ENCODE measurements at places on chromosomes 1 and 21.
A peak's percentile ranks its signal among the peaks of the same experiment; 100 is the strongest.

- peak; percentile 24 for DNase-seq
Measured at GRCh38 chr1:8510041-8510823, 192.3 kb downstream of the SLC45A1 start.

DNA sequence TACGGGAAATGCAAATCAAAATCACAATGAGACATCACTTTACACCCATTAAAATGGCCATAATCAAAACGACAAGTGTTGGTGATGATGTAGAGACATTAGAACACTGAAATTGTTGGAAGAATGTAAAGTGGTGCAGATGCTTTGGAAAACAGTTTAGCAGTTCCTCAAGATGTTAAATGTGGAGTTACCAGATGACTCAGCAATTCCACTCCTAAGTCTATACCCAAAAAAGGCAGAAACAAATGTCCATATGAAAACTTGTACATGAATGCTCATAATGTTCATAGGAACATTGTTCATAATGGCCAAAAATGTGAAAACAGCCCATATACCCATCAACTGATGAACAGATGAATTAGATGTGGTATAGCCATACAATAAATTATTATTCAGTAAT lies 267.4 kb downstream of the KCNH1 start:
- no peak for DNase-seq

DNA sequence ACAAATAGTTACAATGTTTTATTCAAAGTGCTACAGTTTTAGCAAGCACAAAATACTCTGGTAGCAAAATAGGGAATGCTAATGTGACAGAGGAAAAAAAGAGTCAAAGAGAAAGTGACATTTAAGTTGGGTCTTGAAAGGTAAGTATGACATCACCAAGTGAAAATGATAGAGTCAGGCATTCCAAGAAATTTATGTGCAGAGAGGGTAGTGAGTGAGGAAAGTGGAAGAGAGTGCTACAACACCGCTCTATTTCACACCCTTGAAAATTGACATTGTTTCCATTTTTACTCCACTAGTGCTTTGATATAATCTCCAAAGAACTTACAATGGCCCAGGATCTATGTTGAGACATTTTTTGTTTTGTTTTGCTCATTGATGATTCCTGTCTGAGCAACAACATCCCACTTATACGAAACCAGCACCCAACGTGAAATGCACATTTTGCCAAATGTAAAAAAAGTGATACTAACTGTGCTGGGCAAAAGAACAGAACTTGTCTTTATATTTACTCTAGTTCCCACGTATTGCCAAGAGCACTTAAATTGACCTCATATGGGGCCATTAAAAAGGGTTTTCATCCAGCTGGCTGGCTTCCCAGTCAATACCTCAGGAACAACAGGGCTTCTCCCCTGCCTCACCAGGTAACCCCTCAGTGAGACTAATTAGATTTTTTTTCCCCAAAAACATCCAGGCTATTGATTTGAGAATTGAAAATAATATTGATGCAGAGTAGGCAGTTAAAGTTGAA lies 206.3 kb upstream of the NR5A2 start:
- DNase-seq: no peak

DNA sequence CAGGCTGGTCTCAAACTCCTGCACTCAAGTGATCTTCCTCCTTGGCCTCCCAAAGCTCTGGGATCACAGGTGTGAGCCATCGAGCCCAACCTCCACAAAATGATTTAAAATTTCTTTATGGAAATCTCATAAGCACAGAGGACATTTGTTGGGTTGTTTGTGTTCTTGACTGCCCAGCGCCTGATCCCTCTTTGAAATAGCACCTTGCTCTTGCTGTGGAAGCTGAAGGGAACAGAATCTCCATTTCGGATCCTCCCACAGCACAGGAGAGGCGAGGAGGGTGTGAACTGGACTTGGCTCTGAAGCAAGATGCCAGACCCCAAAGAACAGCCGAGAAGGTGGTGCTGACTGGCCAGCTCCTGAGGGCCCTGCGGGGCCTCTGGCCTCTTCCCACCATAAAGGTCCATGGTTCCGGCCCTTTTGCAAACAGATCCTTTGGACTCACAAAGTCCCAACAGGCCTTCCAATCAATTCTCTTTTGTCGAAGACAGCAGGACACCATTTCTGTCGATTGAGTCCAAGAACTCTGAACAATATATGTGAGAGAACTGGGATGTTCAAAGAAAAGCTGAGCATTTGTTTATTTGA lies 45.6 kb upstream of the COA6 start:
- no peak for DNase-seq

- no peak for DNase-seq
Measured at GRCh38 chr1:162972773-162973172, 96.4 kb upstream of the RGS4 start.

- no peak for DNase-seq
Measured at GRCh38 chr1:196152975-196153374, 455.3 kb downstream of the KCNT2 start.

GRCh38 chr1:12488666-12489354 lies 129.2 kb downstream of the DHRS3 start:
- DNase-seq: no peak

GRCh38 chr1:89483757-89484077 lies 40.9 kb upstream of the LRRC8B start:
- no peak for DNase-seq

DNA sequence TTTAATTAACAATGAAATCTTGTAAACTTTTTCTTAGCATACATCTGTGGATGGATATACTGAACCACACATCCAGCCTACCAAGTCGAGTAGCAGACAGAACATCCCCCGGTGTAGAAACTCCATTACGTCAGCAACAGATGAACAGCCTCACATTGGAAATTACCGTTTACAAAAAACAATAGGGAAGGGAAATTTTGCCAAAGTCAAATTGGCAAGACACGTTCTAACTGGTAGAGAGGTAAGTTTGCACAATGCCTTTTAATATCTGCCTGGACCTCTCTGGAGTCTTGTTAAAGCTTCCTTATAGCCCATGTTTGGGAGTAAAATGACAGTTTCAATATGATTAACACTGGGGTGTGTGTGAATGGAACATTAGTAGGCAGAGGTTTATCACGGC lies 51.4 kb downstream of the MARK1 start:
- no peak for DNase-seq

DNA sequence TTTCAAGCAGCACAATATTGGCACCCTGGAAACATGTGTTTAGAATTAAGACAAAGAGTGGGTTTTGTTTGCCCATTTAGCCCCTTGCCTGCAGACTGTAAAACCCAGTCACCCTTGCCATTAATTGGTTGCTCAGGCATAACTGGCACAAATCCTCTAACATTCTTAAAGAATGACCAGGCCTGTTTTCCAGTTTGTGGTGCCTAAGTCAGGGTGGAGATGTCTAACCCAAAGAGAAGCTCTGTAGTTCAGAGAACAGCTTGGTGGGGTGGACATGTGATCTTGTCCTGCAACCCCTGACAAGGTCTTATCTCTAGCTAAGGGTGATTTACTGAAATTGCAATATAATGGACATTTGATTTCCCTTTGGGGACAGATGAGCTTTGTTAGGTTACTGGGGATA lies 8.8 kb upstream of the ANGPTL7 start:
- no peak for DNase-seq

GRCh38 chr1:247358920-247359319 lies 27.3 kb upstream of the ZNF496 start:
- no peak for DNase-seq

- DNase-seq: no peak
Measured at GRCh38 chr1:171966426-171967220, 125.3 kb downstream of the DNM3 start.

- no peak for DNase-seq
Measured at GRCh38 chr1:223038288-223039006, 104.6 kb downstream of the TLR5 start.

DNA sequence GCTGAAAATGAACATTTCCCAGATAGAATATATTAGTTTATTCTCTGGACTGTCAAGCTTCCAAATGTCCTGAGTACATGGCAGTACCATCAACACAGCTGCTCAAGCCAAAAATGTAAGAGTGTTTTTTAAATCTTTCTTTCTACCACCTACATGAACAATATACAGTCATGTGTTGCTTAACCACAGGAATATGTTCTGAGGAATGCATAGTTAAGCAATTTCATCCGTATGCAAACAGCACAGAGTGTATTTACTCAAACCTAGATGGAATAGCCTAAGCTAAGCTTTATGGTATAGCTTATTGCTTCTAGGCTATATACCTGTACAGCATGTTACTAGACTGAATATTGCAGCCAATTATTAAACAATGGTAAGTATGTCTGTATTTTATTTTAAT lies 561.9 kb upstream of the ADGRL4 start:
- DNase-seq: no peak

- no peak for DNase-seq
Measured at GRCh38 chr1:184492536-184492935, 105.7 kb downstream of the C1orf21 start.

DNA sequence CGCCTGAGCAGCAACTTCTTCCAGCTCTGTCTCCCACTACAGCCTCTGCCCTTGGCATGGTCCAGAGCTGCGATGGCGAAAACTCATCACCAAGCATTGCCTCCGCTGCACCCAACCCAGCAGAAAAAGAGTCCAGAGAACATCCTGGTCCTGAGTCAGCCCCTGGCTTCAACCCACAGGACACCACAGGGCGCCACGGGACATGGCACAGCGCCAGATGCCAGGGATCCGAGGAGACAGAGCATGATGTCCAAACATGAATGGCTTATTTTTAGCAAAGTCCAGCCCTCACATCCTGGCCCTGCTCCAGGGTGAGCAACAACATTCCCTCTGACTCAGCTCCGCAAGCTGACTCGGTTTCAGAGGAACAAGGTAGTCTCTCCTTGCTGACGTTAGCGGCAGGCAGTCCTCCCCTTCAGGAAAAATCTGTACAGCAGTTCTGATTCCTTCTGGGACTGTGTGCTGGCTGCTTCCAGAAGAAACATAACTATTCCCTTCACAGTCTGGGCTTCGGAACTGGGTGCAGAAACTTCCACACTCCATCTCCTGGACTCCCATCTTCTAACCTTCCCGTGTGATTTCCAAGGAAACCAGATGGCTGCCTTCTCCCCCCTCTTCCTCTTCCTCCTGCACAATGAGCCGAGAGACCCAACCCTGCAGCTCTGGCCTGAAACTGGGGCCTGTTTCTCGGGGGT lies 131.3 kb downstream of the TOMM20 start:
- no peak for DNase-seq

DNA sequence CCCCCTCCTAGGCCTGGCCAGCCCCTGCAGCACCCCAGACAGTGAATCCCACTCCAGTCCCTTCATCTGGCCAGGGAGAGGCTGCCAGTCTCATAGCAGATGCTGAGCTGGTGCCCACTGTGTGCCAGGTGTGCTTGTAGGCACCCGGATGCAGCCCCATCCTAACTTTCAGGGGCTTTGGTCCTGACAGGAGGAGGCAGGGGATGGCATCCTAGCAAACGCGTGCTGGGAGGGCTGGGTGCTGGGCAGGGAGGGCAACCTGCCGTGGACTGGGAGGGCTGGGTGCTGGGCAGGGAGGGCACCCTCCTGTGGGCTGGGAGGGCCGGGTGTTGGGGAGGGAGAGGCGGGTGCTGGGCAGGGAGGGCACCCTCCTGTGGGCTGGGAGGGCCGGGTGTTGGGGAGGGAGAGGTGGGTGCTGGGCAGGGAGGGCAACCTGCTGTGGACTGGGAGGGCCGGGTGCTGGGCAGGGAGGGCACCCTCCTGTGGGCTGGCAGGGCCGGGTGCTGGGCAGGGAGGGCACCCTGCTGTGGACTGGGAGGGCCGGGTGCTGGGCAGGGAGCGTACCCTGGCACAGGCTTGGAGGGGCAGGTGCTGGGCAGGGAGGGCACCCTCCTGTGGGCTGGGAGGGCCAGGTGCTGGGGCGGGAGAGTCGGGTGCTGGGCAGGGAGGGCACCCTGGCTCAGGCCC lies 35.3 kb downstream of the SLC19A1 start:
- DNase-seq: no peak

DNA sequence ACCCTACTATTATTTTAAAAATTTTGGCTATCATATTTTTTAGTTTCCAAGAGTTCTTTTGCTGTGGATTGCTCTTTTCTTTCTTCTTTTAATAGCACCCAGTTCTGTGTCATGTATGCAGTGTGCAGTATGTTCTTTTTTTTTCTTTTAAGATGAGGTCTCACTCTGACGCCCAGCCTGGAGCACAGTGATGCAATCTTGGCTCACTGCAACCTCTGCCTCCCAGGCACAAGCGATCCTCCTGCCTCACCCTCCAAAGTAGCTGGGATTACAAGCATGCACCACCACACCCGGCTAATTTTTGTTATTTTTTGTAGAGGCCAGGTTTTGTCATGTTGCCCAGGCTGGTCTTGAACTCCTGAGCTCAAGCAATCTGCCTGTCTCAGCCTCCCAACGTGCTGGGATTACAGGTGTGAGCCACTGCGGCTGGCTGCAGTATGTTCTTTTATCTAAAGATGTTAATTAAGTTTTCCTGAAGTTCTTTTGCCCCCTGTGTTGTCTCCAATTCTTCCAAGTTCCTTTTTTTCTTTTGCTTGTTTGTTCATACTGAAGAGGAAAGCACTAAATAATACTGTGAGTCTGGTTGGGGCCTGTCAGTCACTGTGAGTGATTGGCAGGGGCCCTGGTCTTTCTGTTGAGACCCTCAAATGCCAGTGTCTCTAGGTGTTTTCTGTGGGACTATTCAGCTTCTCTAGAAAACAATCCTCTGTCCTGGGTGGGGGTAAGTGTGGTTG lies 17.5 kb upstream of the TTC22 start:
- DNase-seq: no peak

DNA sequence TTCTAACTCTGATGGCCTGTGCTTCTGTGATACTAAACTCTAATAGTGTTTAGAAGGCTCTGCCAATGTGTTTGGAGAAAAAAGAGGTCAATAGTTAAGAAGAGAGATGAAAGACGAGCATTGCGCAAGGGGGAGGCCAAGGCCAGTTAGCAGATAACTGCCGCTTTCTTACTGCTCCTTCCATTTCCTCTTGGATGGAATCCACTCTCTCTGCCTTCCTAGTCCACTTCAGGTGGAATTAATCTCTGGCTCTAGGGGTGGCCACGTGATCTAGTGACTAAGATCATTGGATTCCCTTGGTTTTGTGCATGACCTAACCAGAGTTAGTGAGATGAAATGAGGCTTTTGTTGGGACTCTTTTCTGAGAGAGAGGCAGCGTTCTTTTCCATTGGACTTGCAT lies 148.3 kb downstream of the ACTL8 start:
- DNase-seq: no peak

DNA sequence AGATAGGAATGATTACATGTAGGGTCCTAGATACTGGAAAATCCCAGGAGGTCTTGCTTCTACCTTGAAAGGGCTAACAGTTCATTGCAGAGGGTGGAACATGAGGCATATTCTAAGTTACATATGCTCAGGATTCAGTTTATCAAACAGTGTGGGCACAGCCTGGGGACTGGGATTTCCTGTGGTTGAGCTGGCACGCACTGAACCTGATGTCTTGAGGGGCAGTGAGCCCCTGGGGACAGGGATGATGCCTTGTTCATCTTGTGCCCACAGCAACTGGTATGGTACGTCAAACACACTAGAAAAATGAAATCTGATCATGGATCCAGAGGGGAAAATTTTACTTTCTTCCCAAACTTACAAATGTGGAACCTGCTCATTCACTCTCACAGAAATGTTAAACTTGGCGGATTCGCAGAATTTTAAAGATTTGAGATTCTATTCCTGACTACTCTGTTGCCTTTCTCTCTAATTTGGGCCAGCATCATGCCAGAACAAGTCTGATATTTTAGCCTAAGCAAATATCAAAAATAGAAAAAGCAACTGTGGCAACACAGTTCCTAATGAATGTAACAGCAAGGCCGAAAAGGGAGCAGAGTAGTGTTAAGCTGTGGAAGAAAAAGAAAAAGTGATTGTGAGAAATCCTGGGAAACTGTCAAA lies 68.2 kb upstream of the COL24A1 start:
- no peak for DNase-seq
